Ascending aorta (tissue), 2 donors: ENCODE measurements at places on chromosomes 11 and 22. TPM values are rescaled to one million over a fixed set of nuclear protein-coding genes. Genes with fewer than 3 reads are reported as not detected.

GRCh38 chr11:99614352-99614751, 593.6 kb downstream of the CNTN5 start:
- H3K27me3 ChIP-seq, result no peaks in the 10 kb centered on the region
- no peak overlapping the region for H3K4me3 ChIP-seq
- H3K27ac ChIP-seq, result no peak overlapping the region

Gene YPEL1
- 1.1 TPM for total RNA-seq

Gene VWCE
- total RNA-seq, result 19.2 TPM

DNA sequence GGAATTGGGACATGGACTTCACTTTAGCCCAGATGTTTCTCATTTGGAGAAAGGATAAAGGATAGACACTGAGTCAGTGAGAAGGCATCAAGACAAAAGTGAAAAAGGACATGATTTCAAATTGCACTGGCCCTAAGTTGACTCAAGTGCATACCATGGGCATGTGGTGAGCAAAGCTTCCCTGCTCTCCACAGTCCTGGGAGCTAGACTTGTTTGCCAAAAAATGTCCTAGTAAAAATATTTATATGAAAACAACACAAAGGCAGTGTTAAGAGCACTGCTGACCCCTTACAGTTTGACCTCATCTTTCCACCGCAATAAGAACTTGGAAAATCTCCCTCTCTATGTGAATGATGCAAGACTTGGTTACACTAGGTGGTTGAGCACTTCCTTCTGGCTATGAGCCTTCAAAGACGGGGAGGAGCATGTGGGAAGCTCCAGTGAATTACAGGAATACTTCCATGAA, 46.5 kb upstream of the FIBIN start:
- peak overlapping the region; percentile 70 for H3K27ac ChIP-seq
- no peaks in the 10 kb centered on the region for H3K36me3 ChIP-seq
- no peak overlapping the region for H3K4me3 ChIP-seq
- no peak for DNase-seq
- H3K4me1 ChIP-seq, result no peaks in the 10 kb centered on the region

- no peaks in the 10 kb centered on the region for H3K27me3 ChIP-seq
- no peak overlapping the region for H3K27ac ChIP-seq
- peaks cover 8% of the 10 kb centered on the region for H3K36me3 ChIP-seq
- H3K4me1 ChIP-seq, result no peaks in the 10 kb centered on the region
- no peak overlapping the region for H3K4me3 ChIP-seq
Measured at GRCh38 chr11:93169950-93170561, 27.7 kb downstream of the SLC36A4 start.

GRCh38 chr11:134740590-134741261, 328.7 kb upstream of the B3GAT1 start:
- no peak overlapping the region for H3K27ac ChIP-seq
- no peaks in the 10 kb centered on the region for H3K27me3 ChIP-seq
- peak; percentile 9 for DNase-seq
- peaks cover 5% of the 10 kb centered on the region for H3K4me1 ChIP-seq

GRCh38 chr11:869399-870126, 26.9 kb downstream of the TSPAN4 start:
- DNase-seq, result no peak
- no peak overlapping the region for H3K27ac ChIP-seq
- no peaks in the 10 kb centered on the region for H3K4me1 ChIP-seq
- no peaks in the 10 kb centered on the region for H3K27me3 ChIP-seq
- H3K36me3 ChIP-seq, result peaks cover 24% of the 10 kb centered on the region

DNA sequence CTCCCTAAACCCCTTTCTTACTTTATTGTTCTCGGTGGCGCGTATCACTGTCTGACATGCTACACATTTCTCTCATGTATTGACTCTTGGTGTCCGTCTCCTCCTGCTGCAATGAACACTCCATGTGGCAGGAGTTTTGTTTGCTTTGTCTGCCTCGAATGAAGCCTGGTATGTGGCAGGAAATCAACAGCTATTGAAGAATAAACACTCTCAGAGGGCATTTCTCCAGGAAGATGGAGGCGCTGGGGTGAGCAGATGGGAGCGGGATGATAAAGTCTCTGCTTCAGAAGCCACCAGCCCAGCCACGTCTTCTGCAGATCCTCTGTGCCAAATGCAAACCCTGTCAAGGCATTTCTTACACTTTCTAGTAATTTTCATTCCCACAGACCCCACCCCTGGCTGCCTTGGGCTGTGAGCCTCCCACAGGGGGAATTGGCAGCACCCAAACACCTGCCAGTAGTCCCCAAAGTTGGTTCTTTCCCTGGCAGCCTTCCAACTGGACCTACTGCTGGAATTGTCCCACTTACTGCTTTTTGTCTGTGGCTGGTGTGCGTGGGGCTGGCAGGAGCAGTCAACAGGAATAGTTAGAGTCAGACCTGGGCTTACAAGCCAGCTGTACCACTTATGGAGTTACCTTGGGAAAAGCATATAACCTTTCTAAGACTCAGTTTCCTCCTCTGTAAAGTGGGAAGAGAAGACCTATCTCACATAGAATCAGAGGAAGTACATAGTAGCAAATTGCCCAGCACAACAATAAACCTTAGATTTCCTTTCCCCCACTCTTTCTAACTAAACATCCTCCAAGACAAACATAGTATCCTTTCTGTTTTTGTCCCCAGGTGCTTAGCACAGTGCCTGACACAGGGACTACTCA, 13.3 kb upstream of the IL10RA start:
- H3K27me3 ChIP-seq, result no peaks in the 10 kb centered on the region
- no peaks in the 10 kb centered on the region for H3K36me3 ChIP-seq
- no peak overlapping the region for H3K27ac ChIP-seq
- no peak overlapping the region for H3K4me3 ChIP-seq
- DNase-seq, result no peak
- H3K4me1 ChIP-seq, result no peaks in the 10 kb centered on the region

Gene PHETA2
- 41.5 TPM for total RNA-seq

Gene RFPL2
- total RNA-seq, result not detected

Gene KCTD14
- total RNA-seq, result 0.96 TPM

DNA sequence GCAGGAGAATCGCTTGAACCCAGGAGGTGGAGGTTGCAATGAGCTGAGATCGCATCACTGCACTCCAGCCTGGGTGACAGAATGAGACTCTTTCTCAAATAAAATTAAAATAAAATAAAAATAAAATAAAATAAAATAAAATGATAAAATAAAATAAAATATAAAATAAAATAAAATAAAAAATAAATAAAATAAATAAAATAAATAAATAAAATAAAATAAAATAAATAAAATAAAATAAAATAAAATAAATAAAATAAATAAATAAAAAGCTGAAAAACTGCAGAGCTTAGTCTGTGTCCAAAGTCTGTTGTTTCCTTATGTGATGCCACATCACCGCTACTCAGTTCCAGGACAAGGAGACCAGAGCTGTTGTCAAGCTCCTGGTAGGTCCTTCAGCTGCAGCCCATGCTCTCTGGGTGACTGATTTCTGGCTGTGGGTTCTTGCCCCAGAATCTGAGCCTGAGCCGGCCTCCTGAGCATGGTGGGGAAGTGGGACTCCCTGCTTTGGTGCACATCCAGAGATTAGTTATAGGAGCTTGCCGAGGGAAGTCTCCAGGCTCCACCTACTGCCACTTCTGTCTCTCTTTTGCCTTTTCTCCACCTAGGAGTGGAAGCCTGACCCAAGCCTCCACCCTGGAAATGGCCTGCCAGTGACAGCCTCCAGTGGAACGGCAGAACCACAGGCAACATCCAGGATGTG, 31.3 kb upstream of the ADA2 start:
- H3K27ac ChIP-seq, result no peak overlapping the region
- no peaks in the 10 kb centered on the region for H3K4me1 ChIP-seq
- no peak for DNase-seq
- H3K36me3 ChIP-seq, result no peaks in the 10 kb centered on the region
- H3K4me3 ChIP-seq, result no peak overlapping the region

DNA sequence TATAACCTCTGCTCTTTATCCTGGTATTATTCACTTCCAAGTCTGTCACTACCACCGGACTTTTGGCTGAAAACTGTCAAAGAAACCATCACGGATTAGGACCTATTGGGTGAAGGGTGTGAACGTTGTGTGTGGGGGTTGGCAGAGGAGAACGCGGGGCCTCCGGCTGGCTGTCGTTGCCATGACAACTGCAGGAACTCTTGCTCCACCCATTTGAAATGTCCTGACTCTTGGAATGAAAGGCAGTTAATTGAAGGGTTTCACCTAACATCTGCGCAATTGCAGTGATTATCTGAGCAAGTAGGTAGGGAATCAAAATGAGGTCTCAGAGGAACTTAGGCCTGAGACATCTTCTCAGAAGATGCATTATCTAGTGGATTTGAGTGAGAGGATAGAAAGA, 60.9 kb upstream of the CLMP start:
- peaks cover 4% of the 10 kb centered on the region for H3K4me1 ChIP-seq
- no peak for DNase-seq
- no peak overlapping the region for H3K27ac ChIP-seq
- H3K27me3 ChIP-seq, result no peaks in the 10 kb centered on the region
- no peaks in the 10 kb centered on the region for H3K36me3 ChIP-seq

DNA sequence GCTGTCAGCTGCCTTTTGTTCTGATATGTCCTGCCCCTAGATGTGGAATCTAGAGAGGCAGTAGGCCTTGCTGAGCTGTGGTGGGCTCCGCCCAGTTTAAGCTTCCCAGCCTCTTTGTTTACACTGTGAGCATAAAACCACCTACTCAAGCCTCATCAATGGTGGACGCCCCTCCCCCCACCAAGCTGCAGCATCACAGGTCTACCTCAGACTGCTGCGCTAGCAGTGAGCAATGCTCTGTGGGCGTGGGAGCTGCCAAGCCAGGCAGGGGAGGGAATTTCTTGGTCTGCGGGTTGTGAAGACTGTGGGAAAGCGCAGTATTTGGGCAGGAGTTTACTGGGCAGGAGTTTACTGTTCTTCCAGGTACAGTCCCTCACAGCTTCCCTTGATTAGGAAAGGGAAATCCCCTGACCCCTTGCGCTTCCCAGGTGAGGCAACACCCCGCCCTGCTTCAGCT, 98.5 kb downstream of the SMCO4 start:
- H3K27me3 ChIP-seq, result no peaks in the 10 kb centered on the region
- H3K4me1 ChIP-seq, result no peaks in the 10 kb centered on the region
- no peak overlapping the region for H3K27ac ChIP-seq

Gene PATE2
- total RNA-seq, result not detected

Gene MYBPC3
- total RNA-seq, result not detected

Gene UCP3
- total RNA-seq, result not detected

Gene IGHMBP2
- total RNA-seq, result 52.0 TPM

- no peaks in the 10 kb centered on the region for H3K27me3 ChIP-seq
- H3K27ac ChIP-seq, result peak overlapping the region; percentile 98
- peak overlapping the region; percentile 94 for H3K4me3 ChIP-seq
- H3K4me1 ChIP-seq, result peaks cover 4% of the 10 kb centered on the region
Measured at GRCh38 chr22:31106001-31106571, 1.3 kb downstream of the SELENOM start.

DNA sequence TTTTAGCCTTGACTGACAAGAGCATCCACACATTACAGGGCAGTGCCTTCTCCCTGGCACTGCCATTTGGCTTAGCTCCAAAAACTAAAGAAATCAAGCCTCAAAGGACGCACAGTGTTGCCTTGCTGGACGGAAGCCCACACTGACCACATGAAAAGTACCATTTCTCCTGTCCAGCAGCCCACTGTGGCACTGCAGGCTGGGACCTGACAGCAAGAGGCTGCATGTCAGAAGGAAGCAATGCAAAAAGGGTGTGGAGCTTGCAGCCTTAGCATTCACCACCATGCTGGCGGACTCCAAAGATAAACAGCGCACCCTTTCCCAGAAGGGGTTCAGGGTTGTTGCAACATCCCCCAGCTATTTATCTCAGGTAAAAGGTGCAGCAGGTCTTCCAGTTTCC, 109.3 kb upstream of the BMAL1 start:
- no peaks in the 10 kb centered on the region for H3K36me3 ChIP-seq
- H3K4me3 ChIP-seq, result no peak overlapping the region
- no peaks in the 10 kb centered on the region for H3K27me3 ChIP-seq
- no peak overlapping the region for H3K27ac ChIP-seq

DNA sequence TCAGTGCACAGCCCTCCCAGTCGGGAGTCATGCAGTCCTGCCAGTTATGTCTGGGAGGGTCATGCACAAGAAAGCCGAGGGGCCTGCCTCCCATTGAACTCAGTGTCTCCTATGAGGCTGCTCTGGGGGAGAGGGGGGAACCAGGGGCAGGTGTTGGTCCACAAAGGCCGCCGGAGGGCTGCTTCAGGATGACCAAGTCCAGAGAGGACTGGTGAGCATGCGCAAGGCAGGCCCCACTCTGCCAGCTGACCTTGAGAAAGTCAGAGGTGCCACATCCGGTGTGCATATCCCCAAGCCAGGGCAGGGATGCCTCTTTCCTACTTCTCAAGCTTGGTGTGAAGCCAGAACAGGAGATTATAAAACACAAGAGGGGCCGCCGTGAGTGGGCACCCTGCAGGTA, 4.4 kb downstream of the SCN4B start:
- DNase-seq, result no peak
- no peaks in the 10 kb centered on the region for H3K27me3 ChIP-seq
- H3K4me1 ChIP-seq, result peaks cover 21% of the 10 kb centered on the region
- H3K36me3 ChIP-seq, result no peaks in the 10 kb centered on the region
